Caco-2 (cell line): ENCODE measurements at places on chromosomes 3 and 15. TPM values are rescaled to one million over a fixed set of nuclear protein-coding genes. Genes with fewer than 3 reads are reported as not detected.

DNA sequence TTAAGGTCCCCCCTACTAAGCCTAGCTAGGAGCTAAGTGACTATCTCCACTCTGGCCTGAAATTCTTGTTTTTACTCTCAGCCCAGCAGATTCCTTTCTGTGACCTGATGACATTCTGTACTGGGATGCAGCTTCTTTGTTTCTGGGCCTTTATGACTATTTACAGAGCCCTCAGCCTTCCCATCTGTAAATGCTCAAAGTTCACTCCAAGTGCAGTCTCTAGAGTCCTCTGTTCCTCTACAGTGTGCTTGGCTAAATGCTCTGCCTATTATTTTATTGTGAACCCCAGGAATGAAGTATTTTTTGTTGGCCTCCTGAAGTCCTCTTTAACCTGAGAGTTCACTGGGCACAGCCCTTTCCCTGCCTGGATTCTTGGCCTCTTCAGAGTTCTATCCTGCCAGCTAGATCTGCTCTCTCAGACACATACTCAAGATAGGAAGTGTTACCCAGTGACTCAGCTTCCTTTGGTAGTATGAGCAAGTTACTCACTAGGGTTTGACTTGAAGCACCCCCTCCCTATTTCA is 278.1 kb upstream of the P2RY1 start:
- DNase-seq = no peak

PAQR5 gene
- 3.4 and 5.4 TPM in 2 replicates for total RNA-seq

ITIH4 gene
- 3.7 and 4.1 TPM in 2 replicates for total RNA-seq

VWA5B2 gene
- total RNA-seq = 0.79 and 1.6 TPM in 2 replicates

- DNase-seq = no peak
Measured at GRCh38 chr15:86382341-86382740, 302.7 kb downstream of the AGBL1 start.

DNA sequence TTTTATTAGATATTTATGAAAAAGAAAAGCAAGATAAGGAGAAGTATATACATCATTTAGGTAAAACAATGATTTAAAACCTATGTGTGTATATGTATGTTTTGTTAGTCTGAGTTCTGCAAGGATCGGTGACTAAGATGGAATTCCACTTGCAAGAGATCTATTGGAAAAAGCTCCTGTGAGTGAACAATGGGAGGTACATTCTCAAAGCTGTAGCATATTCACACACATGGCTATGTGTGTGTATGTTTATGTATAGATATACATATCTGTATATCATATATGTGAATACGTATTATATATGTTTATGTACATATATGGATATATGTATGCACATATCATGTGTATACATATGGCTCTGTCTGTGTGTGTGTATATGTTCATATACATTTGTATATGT is 54.3 kb downstream of the AMOTL2 start:
- no peak for DNase-seq

- DNase-seq = no peak
Measured at GRCh38 chr3:9129365-9129764, 120.1 kb downstream of the SRGAP3 start.

DYNLT2B gene
- 10.8 and 12.1 TPM in 2 replicates for total RNA-seq

MRPS22 gene
- 58.2 and 63.9 TPM in 2 replicates for total RNA-seq

GRCh38 chr15:68278345-68278594 is 725 bp downstream of the FEM1B start:
- peak; percentile 74 for DNase-seq

ANKUB1 gene
- not detected in 2 replicates for total RNA-seq

GRCh38 chr3:195708626-195709481 is 11.9 kb upstream of the MUC20 start:
- DNase-seq = peak; percentile 26

DNA sequence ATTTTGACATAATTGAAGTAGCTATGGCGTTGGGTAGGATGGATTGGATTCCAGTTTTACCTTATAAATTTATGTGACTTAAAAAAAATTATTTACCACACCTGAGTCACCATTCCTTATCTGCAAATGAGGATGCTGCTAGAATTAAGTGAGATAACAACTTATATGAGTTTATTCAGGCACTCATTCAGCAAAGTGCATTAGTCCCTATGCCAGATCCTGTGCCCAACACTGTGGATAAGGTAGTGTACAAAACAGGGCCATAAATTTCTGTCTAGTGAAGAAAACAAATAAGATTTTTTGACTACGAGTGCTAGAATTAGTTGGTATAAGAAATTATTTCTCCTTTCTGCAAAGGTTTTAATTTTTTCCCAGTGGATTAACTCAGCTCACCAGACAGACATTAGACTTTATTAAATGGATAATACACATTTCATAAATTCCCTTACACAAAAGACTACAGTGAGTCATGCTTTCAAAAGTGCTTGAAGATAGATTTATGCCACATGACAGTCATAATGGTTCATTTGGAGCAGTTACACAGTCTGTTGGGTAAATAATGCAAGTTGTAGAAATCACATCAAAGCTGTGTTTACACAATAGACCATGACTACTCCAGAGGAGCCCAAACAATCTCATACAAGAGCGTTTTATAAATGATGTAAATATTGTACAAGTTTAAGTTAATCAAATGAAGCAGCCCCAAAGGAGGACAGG is 129.9 kb upstream of the TGFBR2 start:
- DNase-seq = peak; percentile 4

SPTBN5 gene
- 2.3 and 2.5 TPM in 2 replicates for total RNA-seq

- no peak for DNase-seq
Measured at GRCh38 chr15:24943361-24943760, 11.4 kb upstream of the SNRPN start.

DNA sequence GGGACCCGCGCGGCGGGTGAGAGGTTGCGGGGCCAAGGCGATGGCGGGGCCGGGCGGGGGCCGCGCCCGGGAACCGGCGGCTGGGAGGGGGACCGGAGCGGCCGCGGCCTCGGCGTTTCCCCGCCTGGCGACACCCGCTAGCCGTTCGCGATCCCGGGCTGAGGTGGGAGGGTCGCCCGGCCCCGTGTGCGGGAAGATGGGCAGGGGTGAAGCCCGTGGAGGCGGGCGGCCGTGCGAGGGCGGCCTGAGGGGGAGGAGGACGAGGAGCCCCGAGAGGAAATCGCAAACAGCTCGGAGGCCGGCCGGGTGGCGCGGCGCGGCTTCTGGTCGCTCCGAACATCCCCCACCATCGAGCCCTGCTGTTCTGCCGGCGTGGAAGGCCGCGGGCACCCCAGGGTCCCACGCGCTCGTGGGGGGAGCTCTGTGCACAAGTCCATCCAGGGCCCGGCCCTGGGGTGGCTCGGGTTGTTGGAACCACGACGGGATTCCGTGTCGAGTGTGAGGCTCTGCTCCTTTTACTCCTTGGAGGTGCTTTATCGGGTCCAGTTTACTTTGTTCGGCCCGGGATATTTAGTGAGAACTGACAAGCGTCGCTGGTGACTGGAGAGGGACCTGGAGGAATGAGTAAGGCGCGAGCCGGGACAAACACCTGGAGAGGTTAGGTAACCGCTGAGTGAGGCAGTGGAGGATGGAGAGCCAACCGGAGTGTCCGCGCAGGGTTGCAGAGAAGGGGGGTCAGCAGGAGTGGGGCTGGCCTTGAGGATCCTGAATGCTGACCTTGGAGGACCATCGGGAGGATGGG is 728 bp downstream of the CRTC3 start:
- DNase-seq = peak; percentile 53

- no peak for DNase-seq
Measured at GRCh38 chr15:33188641-33189257, 5.8 kb downstream of the FMN1 start.

GRCh38 chr3:22263042-22263441 is 512.0 kb upstream of the ZNF385D start:
- DNase-seq = no peak

GRCh38 chr3:67593761-67594234 is 60.6 kb downstream of the SUCLG2 start:
- peak; percentile 26 for DNase-seq

GRCh38 chr15:28887339-28888174 is 1.8 kb downstream of the APBA2 start:
- DNase-seq = no peak

RPP25 gene
- total RNA-seq = 30.1 and 35.3 TPM in 2 replicates

IL5RA gene
- 0.09 and 0.23 TPM in 2 replicates for total RNA-seq

NMNAT3 gene
- total RNA-seq = 17.5 and 17.6 TPM in 2 replicates

GHRL gene
- not detected in 2 replicates for total RNA-seq

DNA sequence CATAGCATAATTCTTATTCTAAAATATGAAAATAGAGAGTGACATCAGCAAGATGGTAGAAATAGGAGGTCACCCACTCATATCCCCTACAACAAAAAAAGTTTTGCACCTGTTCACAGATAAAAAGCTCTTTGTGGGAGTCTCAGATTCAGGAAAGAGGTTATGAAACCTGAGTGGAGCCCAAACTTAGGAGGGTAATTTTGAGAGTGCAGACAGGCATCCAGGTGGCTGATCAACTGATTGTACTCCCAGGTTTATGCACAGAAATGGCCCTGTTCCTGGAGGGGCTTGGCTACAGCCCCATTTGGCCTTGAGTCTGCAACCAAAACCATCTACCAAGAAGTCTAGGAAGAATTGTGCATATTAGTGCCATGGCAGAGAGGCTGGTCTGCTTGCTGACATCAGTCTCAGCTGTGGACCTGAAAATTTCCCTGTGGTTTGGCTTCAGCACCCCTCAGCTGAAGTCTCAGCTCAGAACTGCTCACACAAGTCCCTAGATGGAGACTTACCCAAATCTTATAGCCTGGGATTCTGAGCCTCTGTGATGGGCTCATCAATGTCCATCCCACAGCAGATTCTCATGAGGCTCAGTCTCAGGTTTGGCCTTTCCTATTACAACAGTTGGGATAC is 291.6 kb downstream of the IL20RB start:
- DNase-seq = no peak

- peak; percentile 79 for DNase-seq
Measured at GRCh38 chr3:181700168-181701087, 11.3 kb upstream of the SOX2 start.
